NCI-H774 (cell line): ENCODE measurements at places on chromosomes 12 and 14.

DNA sequence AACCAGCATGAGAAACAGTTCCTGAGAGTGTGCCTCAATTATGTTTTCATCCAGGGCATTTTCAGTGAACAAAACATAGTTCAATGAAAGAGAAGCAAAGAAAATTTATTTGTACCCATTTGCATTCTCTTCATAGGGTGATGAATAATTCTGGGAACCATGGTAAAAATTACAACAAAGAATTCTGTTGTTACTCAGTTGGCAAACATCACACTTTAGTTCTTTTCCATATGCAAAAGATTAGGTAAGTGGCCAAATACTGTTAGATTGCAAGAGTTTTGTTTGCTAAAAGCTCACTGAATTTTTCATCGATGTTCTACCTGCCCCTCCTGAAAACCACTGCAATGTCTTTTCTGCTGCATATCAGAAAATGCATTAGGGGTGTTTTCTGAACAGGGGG is 132.4 kb upstream of the RGS6 start:
- DNase-seq: no peak

- no peak for DNase-seq
These were observed 298.8 kb downstream of the KCNC2 start for GRCh38 chr12:74910831-74911230.

GRCh38 chr12:108364879-108365278 is 25.8 kb upstream of the CMKLR1 start:
- DNase-seq: no peak

DNA sequence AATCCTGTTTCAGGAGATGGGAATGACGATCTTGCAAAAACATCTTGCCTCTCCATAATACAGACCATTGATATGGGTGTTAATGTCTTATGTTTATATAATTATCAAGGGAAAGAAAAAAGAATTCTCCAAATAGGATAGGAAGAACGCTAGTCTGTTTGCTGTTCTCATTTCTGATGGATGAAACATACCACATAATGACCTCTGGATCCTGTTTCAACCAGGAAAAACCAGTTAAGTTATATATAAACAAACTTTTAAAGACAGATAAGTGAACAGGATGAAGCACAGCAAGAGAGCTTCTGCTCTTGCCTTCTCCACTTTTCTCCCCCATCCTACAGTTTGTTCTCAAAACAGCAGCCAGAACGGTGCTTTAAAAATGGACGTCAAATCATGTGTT is 27.8 kb downstream of the COQ6 start:
- DNase-seq: no peak

GRCh38 chr12:119803381-119803791 is 73.7 kb downstream of the CIT start:
- no peak for DNase-seq

- no peak for DNase-seq
These were observed 23.0 kb downstream of the RASSF3 start for GRCh38 chr12:64633011-64633939.

GRCh38 chr12:40146800-40147797 is 41.2 kb upstream of the SLC2A13 start:
- no peak for DNase-seq

- no peak for DNase-seq
These were observed 79.9 kb downstream of the BBS10 start for GRCh38 chr12:76268267-76268666.

- DNase-seq: no peak
These were observed 232.1 kb downstream of the MON2 start for GRCh38 chr12:62698701-62699101.

- DNase-seq: peak; percentile 7
These were observed 40.5 kb downstream of the SLC2A14 start for GRCh38 chr12:7832059-7832696.

- DNase-seq: no peak
These were observed 93.9 kb downstream of the CALM1 start for GRCh38 chr14:90490720-90491050.

DNA sequence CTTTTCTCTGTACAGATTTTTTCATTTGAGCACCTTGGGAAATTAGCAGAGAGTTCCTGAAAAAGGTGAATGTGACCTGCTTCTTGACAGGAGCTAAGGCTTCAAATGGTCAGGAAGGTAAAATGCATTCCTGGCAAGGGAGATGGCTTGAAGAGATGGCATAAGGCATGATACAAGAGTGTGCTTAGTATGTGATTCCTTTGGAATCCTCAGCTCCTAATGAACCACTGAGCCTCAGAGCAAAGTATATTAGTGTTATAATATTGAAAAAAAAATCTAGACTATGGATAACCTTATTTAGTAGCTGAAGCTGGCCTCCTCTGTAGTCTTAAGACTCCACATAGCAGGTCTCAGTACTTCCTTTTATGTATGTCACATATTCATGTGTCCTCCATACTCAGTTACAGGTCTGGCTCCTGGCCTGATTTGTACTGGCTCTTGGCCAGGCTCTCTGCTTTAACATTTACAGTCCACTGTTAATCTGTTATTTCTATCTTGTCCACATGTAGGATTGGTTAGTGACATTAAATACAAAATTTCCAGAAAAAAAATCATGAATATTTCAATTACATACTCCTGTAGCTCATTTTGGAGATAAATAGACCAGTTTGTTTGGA is 17.9 kb downstream of the TOGARAM1 start:
- no peak for DNase-seq

DNA sequence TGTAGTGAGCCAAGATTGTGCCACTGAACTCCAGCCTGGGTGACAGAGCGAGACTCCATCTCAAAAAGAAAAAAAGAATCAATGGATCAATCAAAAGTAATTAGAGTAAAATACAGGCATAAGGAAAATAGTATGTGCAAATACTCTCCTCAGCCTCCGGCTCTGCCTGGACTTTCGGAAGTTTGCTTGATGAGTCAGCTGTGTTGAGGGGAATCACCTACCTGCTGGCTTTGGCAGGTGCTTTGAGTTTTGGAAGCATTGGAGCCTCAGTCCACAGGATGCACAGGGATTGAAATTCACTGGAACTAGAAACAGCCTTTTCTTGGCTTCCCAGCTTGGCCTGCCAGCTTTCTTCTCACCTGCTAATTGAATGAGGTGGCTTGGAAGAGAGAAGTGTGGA is 268.2 kb downstream of the PCNX1 start:
- DNase-seq: no peak

GRCh38 chr12:113515082-113515856 is 43.6 kb upstream of the LHX5 start:
- DNase-seq: no peak

- DNase-seq: peak; percentile 55
These were observed 269.7 kb downstream of the RAD51B start for GRCh38 chr14:68089146-68089731.

- no peak for DNase-seq
These were observed 104.5 kb upstream of the MED13L start for GRCh38 chr12:116381744-116382685.

GRCh38 chr12:101653030-101653429 is 44.4 kb upstream of the CHPT1 start:
- no peak for DNase-seq

- no peak for DNase-seq
These were observed 97.6 kb downstream of the RAD52 start for GRCh38 chr12:851913-852312.

GRCh38 chr14:92392711-92393110 is 69.7 kb downstream of the SLC24A4 start:
- DNase-seq: no peak

DNA sequence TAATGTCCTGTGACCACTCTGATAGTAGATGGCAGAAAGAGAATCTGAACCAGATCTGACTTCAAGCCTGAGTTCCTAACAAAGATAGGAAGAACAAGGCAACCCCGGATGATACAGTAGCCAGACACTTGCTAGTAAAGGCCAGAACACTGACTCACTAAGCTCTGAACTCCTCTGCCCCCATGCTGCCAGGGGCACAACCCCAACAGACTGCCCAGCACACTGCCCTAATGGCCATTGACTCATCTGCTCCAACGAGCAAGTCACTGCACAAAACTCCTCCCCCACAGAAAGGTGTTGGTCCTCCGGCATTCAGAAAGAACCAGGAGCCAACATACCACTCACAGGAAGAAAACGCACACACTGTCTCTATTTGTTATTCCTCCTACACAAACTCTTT is 179.6 kb upstream of the NUDT4 start:
- DNase-seq: no peak

DNA sequence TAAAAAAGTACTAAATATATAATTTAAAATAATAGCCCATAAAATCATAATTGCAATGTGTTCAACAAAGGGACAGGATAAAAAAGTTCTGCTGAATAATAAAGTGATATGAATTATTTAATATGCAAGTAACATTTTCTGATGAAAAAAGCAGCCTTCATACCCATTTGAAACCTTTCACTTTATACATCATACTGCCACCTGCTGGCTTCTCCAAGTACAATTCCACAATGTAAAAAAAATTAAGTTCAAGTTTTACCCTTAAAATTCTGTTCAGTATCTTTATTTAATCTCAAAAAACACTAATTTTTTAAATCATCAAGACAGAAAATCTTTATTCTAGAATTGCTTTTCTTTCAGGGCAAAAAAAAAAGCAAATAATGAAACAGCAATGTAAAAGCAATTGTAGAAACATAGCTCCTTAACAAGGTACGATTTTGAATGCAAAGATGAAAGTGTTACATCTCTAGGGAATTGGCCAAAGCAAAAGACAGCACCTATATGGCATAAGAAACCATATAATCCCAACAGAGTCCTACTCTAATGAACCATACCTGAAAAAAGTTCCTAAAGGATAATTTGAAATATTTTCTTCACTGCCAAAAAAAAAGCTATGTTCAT is 15.0 kb downstream of the MDM1 start:
- DNase-seq: peak; percentile 24

DNA sequence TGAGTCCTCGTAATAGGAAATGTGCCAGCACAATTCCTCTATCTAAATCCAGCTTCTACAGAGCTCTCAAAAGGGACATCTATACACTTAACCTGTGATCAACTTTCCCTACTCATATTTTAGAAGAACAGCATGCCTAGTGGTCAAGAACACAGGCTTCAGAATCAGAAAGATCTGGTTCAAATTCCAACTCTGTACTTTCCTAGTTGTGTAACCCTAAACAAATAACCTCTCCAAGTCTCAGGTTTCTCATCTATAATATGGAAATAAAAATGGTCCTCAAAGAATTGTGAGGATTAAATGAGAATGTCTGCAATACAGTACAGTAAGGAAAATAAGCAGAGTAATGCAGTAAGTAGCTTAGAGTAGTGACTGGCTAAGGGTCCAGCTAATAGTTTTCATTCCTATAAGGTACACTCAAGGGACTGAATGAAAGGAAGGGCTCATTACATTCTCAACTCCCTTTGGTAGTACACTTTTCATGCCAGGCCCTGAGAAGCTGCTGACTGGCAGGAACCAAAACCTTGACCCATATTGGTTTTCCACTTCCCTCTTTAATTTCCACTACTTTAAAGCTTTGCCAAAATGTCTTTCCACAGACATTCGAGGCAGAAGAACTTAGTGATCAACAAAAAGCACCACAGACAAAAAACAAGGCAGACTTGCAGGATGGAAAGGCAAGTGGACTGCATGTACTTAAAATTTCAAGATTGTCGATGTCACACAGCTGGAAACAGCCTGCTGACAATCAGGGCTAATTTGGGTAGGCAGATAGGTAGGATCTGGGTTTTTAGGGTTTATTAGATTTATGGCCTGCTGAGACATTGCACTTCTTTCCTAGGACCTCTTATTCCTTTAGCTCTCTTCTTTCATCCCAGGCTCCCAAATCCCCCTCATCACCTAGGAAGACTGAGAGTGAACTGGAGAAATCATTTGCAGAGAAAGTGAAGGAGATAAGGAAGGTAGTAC is 4.3 kb downstream of the CCDC196 start:
- DNase-seq: no peak

DNA sequence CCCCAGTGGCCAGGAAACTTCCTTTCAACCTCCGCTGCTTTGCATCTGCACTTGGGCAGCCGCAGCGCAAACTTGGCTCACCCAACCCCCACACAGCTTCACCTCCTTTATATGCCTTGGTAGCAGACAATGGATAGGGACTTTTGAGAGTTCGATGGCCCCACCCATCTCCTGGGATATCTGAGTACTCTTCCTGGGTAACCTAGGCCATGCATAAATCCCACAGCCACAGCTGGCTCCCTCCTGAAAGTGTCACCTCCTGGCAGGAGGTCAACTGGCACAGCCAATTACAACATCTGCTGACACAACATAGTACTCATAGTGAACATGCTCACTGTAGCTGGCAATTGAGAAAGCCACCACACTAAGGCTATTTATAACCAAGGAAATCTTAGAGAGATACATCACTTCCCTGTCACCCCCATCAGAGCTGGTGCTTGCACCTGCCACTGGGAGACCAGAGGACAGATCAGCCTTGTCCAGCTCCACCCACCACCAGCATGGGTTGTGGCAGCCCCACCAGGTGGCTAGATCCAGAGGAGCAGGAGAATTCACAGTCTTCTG is 410.0 kb downstream of the SYT1 start:
- peak; percentile 10 for DNase-seq

DNA sequence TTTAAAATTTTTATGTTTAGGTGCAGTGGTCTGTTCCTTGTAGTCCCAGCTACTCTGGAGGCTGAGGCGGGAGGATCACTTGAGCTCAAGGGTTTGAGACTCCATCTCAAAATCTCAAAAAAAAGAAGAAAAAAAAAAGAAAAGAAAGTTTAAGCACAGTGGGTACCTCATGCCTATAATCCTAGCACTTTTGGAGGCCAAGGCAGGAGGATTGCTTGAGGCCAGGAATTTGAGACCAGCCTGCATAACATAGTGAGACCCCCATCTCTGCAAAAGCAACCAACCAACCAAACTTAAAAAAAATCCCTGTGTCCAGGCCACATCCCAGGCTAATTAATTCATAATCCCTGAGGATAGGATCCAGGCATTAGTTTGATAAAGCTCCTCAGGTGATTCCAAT is 3.4 kb upstream of the SALL2 start:
- DNase-seq: no peak

DNA sequence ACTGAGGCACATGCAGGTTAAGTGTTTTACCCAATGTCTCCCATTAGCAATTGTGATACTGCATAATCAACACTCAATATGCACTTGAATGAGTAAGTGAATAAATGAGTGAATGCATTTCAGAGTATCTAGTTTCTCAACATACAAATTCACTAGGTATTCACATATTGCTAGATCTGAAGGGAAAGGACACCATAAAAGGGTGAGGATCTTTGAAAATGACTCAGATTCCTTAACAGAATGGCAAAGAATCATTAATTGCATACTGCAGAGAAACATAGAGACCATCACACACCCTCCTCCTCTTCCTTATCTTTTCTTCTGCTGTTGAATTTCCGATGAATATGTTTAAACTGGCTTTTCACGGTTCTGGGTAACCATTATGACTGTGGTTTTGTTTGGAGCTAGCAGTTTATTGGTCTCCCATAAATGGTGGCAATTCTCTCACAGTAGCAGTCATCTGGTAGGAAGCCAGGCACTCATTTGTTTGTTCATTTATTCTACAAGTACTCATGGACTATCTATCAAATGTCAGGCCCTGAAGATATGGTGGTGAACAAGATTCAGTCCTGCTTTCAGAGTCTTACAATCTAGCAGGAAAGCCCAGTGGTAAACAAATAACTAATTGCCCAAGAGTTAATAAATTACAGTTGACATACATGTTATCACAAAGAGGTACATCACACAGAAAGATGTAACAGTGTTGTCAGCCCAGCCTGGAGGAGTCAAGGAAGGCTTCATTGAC is 70.2 kb downstream of the LLPH start:
- DNase-seq: no peak

- DNase-seq: no peak
These were observed 31.1 kb downstream of the METAP2 start for GRCh38 chr12:95505039-95505438.
